ENCODE measurements at places on chromosomes 5 and 9.

- no peak for DNase-seq
Observed at GRCh38 chr5:52015760-52016159, 632.5 kb downstream of the ISL1 start.

DNA sequence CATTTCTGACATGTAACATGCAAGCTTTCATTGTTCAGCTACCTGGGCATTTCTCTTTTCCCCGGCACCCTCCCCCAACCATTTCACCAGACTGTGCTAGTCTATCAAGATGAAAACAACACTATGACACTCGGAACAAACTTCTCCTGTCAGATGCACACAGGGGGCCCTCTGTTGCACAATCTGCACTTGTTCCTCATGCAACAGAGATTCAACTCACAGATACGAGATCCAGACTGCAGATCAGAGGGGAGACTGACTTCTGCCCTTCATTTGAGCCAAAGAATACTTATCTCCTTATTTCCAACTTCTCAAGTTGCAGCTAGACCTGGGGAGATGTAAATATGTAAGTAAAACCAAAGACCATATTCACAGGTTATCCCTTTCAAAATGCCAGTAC lies 15.7 kb upstream of the FST start:
- DNase-seq: no peak

DNA sequence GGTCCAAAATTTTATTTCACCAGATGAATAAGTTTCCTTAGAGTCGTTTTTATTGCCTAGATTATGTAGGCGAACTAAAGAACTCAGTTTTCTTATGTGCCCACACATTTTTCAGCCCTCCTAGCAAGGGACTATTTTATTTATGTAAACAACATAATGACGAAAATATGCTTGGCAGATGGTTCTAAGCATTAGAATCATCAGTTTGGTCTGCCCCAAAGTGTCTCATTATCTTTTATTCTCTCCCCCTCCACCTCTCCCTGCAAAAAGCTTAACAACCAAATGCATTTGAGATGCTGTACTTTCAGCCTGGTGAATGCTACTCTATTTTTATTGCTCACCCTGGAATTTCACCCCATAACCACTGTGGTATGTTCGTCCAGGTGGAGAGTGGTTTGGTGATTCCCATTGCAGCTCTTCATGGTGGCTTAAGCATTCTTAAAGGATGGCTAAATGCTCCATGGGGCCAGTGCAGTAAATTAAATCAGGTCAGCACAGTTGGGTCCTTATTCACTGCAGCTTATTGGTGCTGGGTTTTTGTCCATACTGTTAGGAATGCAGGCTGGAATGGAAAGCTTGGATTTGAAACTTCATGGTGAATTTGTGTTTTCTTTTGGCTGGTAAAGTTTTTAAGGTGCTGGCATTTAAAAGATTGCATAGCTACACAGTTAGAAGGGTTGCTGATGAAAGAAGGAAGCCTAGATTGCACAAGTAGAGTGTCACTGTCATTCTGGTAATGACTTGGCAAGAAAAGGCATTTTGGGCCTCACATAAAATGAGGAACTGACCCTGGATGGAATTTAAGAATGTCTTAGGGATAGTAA lies 39.2 kb downstream of the TLE4 start:
- DNase-seq: peak; percentile 60

GRCh38 chr5:72476721-72477120 lies 30.5 kb downstream of the ZNF366 start:
- no peak for DNase-seq

GRCh38 chr5:85670417-85670816 lies 947.3 kb upstream of the COX7C start:
- DNase-seq: no peak

DNA sequence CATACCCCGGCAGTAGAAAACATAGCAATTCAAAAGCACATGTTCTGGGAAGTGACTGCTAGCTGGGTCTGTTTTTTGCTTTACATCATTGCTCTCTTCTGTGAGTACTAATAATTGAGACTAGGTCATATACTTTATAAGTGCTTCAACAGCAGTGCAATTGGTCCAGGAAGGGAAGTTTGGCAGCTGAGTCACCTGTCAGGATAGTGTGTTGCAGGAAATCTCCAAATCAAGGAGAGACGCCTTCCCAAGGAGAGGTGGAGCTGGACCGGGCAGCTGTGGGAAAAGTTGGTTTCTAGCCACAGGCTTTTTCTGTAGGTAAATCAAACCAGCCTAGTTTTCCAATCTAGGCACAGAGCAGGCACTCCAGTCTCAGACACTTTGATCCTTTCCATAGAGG lies 330.1 kb downstream of the ENC1 start:
- no peak for DNase-seq

DNA sequence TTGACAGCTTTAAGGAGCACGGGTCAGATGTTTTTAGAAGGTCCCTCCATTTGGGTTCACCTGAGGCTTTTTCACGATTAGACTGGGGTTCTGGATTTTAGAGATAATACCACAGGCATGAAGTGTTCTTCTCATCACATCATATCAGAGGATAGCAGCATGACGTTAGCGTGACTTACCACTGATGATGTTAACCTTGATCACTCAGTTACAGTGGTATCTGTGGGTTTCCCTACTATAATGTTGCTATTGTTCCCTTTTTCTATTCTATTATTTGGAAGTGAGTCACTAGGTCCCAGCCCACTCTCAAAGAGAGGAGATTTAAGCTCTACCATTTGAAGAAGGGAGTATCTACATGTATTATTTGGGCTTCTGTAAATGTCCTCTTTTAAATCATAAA lies 300.0 kb downstream of the MAST4 start:
- no peak for DNase-seq

- no peak for DNase-seq
Observed at GRCh38 chr5:163339148-163339547, 98.2 kb upstream of the CCNG1 start.

GRCh38 chr9:113355040-113355596 lies 5.8 kb downstream of the BSPRY start:
- DNase-seq: no peak

GRCh38 chr9:95030920-95031642 lies 286.4 kb downstream of the FANCC start:
- DNase-seq: no peak

DNA sequence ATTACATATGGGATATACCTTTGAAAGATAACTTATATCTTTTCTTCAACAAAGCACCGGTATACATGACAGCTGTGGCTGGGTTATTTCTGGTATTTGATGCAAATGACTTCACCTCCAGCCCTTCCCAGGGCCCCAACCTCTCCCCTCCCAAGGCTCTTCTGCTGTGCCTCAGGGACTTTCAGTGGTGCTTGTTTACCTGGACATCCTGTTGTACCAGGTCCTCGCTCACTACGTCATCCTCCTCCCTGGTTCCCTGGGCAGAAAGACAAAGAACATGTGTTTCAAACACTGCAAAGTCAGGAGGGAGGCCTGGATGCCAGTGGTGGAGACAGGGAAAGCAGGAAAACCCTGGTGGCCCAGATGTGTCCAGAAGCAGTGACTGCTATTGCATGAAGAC lies 23.4 kb downstream of the ANXA6 start:
- no peak for DNase-seq

GRCh38 chr9:97394881-97395280 lies 17.0 kb upstream of the TDRD7 start:
- no peak for DNase-seq

DNA sequence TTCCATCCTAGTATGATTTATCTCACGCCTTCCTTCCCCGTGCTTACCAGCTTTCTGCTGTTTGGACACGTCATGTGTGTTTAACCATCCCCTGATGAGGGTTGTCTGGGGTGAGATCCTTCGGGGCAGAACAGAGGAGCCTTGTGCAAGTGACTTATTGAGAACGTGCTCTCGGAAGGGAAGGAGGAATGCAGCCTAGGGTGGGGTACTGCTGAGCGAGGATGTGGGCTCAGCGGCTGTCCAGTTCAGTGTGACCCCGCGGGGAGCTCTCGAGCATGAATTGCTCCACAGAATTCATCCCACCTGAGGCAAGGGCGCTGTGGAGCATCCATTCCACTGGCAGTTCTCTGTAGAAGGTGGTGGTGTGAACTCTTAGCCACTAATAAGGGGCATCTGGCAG lies 4.0 kb downstream of the MYOZ3 start:
- no peak for DNase-seq

GRCh38 chr5:88680253-88681132 lies 202.5 kb downstream of the MEF2C start:
- DNase-seq: no peak

DNA sequence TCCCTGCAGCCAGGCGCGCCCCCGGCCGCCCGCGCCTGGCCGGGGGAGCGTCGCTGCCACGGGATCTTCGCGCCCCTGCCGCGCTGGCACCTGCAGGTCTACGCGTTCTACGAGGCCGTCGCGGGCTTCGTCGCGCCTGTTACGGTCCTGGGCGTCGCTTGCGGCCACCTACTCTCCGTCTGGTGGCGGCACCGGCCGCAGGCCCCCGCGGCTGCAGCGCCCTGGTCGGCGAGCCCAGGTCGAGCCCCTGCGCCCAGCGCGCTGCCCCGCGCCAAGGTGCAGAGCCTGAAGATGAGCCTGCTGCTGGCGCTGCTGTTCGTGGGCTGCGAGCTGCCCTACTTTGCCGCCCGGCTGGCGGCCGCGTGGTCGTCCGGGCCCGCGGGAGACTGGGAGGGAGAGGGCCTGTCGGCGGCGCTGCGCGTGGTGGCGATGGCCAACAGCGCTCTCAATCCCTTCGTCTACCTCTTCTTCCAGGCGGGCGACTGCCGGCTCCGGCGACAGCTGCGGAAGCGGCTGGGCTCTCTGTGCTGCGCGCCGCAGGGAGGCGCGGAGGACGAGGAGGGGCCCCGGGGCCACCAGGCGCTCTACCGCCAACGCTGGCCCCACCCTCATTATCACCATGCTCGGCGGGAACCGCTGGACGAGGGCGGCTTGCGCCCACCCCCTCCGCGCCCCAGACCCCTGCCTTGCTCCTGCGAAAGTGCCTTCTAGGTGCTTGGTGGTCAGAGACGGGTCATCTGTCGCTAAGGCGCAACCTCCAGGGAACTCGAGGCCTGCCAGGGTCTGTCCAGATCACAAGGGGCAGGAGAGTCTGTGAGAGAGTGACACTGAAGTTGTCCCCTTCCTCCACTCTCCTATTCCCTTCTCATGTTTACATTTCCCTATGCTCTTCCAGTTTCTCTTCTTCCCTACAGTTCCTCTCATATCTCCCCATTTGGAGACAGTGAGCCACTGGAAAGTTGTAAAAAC lies 1.3 kb downstream of the GPR150 start:
- DNase-seq: no peak

DNA sequence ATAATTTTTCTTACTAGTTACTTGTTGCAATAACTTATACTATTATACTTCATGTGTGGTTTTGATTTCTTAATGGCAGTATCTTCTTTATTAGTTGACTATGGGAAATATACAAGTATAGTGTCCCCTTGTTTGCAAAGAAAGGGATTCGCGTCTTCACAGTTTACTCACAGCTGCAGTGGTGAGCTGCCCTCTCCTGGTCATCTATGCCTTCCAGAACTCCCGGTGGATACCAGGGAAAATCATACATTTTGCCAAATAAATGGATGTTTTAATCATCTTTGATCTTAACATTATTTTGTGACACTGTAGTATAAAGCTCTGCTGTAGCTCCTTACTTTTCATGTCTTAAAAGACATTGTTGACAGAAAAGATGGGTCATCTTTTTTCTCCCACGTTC lies 142.0 kb downstream of the ZCCHC7 start:
- no peak for DNase-seq

DNA sequence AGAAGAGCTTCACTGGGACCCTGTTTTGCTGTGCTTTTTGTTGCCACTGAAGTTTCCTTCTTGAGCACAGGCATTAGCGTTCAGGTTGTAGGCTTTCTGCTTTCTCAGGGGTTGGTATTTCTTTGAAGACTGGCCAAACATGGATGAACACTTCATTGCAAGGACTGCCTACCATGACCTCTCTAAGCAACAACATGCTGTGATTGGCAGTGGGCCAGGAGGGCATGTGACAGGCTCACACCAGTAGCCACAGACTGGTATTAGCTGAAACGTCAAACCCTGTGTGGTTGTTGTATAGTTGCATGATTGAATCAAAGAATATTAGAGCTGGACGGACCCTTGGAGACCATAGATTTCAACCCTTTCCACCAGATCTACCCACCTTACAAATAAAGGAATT lies 20.0 kb upstream of the MLANA start:
- DNase-seq: no peak

DNA sequence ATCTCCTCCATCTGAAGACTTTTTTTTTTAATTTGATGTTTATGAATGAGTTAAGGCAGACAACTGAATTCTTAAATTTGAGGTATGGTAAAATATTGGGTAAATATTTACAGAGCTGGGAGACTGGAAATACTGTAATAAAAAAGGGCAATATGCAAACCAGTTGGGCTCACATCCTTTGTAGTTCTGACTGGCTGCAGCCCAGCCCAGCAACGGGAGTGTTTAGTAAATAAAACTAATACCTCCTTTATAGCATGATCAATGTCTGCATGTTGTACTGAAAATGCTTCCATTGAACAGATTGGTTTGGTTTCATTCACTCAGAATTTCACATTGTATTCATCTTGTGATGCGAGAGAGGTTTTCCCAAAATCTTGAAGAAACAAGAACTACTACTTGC lies 365.0 kb downstream of the DMRT2 start:
- DNase-seq: no peak

GRCh38 chr5:143372187-143372829 lies 31.2 kb downstream of the NR3C1 start:
- no peak for DNase-seq

DNA sequence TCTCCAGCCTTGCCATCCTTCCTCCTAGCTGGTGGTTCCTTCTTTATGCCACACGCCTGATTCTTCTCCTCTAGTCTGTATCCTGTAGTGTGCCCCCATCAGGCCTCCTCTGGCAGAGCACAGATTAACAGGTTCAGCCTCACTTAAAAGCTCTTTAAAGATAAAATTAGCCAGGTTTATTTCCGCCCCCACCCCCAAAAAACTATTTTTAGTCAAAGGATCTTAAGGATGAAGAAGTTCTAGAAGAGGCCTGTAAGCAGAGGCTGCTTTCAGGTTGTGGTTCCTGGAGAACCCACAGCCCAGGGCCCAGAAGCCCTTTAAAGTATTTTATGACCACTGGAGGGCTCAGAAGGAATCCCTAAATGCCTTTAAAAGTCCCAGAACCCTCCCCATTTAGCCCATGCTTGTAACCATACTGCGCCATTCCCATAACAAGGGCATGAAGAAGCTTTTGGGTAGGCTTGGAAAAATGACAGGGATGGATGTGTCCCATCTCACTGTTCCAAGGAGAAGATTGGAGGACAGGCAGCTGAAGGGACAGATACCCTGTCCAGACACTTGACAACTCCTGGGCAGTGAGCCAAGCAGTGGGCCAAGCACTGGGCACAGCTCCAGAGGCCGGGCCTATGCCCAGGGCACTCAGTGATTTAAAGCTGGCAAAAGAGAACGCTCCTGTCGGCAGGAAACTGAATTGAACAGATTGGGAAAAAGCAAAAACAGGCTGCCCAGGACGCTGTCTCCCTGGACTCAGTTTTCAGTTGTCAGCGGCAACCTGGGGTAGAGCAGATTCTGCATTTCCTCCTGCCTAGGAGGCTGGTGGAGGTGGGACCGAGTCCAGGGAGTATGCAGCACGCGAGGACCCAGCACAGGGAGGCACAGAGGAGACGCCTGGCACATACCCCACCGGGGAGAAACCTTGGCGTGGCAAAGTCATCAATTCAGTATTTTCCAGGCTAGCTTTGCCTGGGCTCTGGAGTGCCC lies 106.3 kb upstream of the SSBP2 start:
- DNase-seq: no peak
